ENCODE measurements at places on chromosomes 3 and 15. TPM values are rescaled to one million over a fixed set of nuclear protein-coding genes. Genes with fewer than 3 reads are reported as not detected.

Gene SCAANT1
- polyA plus RNA-seq = not detected

Gene MEGF11
- polyA plus RNA-seq = 0.04 TPM

Gene NEDD4
- 24.0 TPM for polyA plus RNA-seq

Gene ONECUT1
- polyA plus RNA-seq = not detected

Gene CTXN2
- not detected for polyA plus RNA-seq

Measured in BJ (cell line).